ENCODE measurements at places on chromosomes 13 and 19.

GRCh38 chr19:13153569-13154240, 3.5 kb downstream of the IER2 start:
- DNase-seq, result peak; percentile 31

- no peak for DNase-seq
Measured at GRCh38 chr13:97202761-97203160, 19.4 kb upstream of the MBNL2 start.

GRCh38 chr13:43170506-43170905, 147.1 kb downstream of the DNAJC15 start:
- DNase-seq, result no peak

DNA sequence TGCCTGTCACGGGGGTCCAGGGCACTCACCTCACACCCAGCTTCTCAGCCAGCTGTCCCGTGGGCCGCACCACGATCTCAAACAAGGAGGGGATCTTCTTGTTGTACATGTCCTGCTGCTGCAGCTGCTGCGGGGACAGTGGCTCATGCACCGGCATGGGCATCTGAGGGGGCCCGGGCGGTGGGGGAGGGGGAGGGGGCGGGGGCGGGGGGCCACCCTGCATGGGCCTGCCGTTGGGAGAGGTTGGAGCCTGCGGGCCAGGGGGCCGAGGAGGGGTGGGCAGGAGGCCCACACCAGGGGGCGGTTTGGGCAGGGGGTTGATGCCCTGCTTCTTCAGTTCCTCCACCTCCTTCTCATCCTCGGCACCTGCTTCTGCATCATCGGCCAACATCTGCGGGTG, 23.9 kb upstream of the TMEM160 start:
- DNase-seq, result no peak

- DNase-seq, result no peak
Measured at GRCh38 chr13:45691251-45691650, 10.9 kb upstream of the CBY2 start.

DNA sequence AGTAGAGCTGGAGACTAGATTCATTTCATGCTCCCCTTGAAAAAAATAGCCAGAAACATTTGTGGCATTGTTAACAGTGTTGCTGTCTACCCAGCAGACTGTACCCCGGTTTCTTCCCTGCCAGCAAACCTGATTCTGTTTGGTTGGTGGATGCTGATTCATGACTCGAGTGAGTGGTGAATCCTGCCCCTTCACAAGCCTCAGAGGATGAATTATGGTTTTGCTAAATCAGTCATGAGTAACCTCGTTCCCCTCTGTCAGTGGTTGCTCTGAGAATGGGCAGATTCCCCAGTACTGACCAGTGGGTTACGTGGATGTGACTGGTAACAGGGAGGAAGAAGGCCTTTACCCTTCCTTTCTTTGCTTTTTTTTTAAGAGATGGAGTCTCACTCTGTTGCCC, 10.1 kb downstream of the NLRP12 start:
- DNase-seq, result no peak

DNA sequence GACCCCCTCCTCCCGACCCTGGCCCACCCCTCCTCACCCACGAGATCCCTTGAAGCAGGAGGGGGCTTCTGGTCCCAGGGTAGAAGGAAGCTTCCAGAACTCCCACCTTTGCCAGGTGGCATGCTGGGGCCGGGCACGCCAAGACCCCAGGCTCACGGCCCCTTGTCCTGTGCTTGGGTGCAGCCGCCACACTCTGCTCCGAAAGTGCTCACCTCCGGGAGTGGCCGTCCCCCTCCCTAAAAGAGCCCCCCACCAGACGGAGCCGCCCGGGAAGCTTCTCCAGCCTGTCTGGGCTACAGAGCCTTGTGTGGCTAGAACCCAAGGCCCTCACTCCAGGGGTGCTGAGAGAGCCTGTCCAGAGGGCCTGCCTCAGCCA, 1.8 kb upstream of the EFNA2 start:
- no peak for DNase-seq

DNA sequence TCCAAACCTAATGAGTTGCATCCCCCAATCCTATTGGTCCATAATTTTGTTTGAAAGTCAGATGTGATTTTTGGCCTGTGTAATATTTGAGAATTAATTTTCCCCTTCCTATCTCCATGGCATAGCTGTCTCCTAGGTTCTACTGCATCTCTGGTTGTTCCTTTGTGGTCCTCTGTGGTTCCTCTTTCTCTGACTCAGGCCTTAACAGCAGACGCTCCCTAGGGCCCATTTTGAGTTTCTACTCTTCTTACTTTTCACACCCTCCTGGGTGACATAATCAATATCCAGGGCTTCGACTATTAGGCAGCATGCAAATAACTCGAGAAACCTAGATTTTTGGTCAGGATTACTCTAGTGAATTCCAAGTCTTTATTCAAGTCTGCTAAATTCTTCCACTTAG, 160.7 kb downstream of the RFC3 start:
- no peak for DNase-seq

DNA sequence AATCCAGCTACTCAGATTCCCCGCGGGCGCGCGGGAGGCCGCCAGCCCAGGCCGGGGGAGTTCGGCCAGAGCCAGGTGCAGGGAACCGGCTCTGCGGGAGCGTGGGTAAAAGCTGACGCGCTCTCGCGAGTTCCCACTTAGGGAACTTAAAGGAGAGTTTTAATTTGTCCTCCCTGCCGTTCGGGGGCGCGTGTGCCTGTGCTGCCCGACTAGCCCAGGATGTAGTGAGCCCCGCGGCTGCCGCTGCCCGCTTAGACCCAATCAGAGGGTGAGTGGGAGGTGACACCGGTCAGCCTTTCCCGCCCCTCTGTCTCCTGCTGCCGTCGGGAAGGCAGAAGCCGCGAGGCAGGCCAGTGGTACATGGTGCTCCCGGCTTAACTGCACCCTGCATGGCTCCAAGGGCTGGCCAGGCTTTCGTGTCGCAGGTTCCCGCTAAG, 36.0 kb upstream of the NEK3 start:
- peak; percentile 71 for DNase-seq

- no peak for DNase-seq
Measured at GRCh38 chr13:40679480-40679985, 13.1 kb upstream of the FOXO1 start.

DNA sequence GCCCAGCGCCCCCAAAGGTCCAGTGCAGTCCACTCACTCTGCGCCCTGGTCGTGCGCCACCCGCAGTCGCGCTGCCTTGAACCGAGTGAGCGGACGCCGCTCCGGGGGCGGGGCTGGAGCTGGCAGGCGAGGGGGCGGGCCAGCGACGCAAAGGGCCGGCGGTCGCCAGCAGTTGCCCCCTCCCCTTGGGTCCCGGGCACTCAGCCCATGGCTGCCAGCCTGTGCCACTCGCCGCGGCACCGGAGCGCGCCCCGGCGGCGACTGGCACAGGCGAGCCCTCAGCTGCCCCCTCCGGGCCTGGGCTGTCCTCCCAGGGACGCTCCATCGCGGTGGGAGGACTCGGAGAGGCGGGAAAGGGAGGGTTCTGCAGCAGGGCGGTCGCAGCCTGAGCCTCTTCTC, at the start of gene S1PR5:
Gene S1PR5, minus strand, starts transcription at position 87 of the 399 bp plus-strand sequence. CDS start 2,436 bp downstream, outside the sequence.
- DNase-seq, result peak; percentile 35

- no peak for DNase-seq
Measured at GRCh38 chr13:105961438-105961837, 574.0 kb downstream of the EFNB2 start.

DNA sequence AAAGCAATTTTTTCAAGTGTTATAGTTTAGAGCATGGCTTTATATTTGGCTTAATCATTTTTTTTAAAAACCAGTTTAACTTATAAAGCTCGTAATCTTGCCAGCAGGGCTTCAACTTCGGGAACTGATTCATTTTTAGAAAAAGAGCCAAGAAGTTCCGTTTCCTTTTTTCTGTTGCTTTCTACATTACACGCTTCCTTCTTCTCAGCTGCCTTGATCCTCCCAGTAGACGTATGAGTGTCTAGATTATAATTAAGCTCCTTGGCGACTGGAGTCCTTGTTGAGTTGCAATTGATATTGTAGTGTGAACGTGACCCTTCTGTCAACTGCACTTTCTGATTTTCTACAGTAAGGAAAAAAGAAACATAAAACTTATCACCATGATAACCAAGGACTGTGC, 497.2 kb downstream of the DIAPH3 start:
- DNase-seq, result peak; percentile 6

GRCh38 chr19:2341982-2342381, 13.5 kb downstream of the SPPL2B start:
- no peak for DNase-seq

DNA sequence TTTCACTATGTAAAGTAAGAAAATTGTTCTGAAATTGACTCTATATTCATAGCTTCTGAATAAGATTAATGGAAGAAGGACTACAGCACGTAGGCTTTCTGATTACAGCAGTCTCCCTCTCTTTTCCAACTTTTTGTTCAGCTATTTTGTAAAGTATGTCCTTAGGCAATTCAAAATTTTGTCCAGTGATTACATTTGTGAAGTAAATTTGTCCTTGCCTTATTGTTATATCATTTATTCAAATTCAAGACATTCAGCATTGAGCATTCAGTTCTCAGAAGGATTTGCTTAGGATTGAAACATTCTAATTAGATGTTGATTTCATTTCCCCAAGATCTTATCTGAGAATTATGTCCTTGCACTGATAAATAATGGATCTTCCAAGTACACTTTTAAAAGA, 76.6 kb downstream of the WDFY2 start:
- DNase-seq, result no peak

DNA sequence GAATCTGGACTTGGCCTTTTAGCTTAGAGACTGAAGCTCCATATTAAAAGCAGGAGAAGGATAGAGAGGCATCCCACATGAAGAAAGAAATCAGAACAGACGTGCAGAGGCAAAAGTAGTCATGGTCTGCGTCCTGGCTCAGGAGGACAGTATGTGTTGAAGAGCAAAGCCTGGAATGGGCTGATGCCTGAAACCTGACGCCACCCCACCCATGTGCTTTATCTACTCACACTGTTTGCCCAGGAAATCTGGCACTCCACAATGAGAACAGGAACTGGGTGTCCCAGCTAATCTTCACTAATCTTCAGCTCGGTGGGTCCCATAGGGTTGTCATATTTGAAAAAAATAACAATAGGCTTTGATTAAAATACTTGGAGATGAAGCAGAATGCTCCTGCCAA, 549.0 kb upstream of the GPC6 start:
- no peak for DNase-seq

- DNase-seq, result no peak
Measured at GRCh38 chr19:12880551-12881171, 588 bp downstream of the DNASE2 start.

DNA sequence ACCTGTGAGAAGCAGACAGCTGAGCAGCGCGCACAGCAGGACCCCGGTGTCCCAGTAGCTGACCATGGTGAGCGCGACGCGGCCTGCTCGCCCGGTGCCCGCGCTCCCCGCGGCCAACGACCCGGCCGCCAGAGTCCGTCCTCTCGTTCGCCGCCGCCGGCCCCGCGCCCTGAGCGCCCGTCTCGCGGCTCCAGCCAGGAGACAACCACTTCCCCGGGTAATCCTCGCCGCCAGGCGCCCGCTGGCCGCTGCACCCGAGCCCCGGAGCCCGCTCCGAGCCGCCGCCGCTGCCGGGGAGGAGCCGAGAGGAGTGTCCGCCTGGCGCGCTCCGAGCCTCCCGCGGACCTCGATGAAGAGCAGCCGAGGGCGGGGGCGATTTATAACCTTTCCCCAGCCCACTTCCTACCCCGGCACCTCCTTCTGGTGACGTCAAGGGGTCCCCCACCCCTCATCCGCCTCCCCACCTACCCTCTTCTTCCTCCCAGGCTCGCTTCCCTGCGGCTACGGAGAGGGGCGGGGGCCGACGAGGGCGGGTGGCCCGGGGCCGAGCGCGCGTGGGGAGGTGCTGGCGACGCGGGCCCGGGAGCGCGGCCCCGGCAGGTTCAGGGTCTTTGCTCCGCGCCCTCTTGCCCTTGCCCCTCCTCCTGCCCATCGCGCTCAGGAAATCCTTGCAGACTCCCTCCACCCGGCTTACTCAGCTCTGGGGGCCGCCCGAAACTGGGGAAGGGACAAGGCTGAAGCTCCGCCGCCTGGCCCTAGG, at the start of gene FLT1:
Gene FLT1, minus strand, starts transcription at position 351 of the 760 bp plus-strand sequence. Its CDS starts 285 bp downstream, at position 66.
- peak; percentile 22 for DNase-seq

- no peak for DNase-seq
Measured at GRCh38 chr19:56597696-56598095, 2.6 kb downstream of the ZNF71 start.

- DNase-seq, result no peak
Measured at GRCh38 chr13:113558461-113558860, 26.1 kb upstream of the TFDP1 start.

GRCh38 chr13:79602936-79603335, 122.0 kb downstream of the NDFIP2 start:
- DNase-seq, result no peak

DNA sequence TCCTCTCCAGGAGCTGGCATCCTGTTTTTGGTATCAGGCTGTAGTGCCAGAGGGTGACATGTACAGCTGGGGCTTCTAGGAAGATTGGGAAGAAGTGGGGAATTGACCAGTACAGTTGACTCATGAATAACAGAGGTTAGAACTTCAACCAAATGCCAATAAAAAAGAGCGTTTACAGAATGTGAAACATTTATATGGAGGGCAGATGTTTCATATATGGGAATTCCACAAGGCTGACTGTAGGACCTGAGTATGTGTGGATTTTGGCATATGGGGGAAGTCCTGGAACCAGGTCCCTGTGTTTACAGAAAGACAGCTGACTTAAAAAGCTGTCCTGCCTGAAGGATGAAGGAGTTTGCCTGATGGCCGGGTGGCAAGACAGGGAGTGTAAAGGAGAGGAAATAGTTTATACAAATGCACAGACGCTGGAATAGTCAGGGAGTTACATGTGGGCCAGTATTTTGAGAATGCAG, 5.2 kb downstream of the CHAMP1 start:
- no peak for DNase-seq

DNA sequence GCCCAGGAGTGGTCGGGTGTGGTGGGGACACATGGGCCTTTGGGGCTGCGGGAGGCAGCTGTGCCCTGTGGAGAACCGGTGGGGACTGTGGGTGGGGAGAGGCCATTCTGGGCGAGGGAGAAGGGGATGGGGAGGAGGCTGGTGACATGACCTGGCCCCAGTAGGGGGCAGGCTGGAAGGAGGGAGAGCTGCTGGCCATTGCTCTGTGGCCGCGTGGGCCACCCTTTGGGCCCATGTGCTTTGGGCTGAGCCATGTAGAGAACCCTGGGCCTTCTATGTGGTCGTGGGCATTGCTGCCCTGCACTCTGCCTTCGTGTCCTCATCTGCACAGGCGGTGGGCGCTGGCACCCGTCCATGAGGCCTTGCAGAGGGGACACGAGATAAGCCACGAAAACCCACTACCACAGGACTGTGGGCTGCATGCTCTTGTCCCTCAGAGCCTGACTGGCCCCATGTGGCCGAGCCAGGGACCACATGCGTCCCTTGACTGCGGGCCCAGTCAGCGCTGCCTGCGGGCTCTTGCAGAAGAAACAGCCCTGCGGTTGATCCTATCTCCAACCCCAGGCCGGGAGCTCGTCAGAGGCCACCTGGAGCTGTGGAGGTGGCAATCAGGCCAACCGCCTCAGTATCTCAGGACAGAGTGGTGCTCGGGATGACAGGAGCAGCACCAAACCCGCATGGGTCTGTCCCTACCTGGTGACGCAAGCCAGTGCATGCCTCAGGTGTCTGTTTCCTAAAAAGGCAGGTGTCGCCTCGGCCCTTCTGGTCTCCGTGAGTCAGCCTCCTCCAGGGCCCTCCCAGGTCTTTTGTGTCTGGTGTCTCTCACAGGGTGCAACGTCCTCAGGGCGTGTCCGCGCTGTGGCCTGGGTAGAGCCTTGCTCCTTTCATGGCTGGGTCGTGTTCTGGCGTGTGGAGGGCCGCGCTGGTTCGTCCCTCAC, 14.3 kb downstream of the FZR1 start:
- DNase-seq, result no peak

GRCh38 chr13:35356572-35356971, 119.9 kb downstream of the MAB21L1 start:
- DNase-seq, result no peak
